DMS 273 treated with DMSO at 0.1 percent for 48 hours (cell line): ENCODE measurements at places on chromosomes 1 and 21.

DNA sequence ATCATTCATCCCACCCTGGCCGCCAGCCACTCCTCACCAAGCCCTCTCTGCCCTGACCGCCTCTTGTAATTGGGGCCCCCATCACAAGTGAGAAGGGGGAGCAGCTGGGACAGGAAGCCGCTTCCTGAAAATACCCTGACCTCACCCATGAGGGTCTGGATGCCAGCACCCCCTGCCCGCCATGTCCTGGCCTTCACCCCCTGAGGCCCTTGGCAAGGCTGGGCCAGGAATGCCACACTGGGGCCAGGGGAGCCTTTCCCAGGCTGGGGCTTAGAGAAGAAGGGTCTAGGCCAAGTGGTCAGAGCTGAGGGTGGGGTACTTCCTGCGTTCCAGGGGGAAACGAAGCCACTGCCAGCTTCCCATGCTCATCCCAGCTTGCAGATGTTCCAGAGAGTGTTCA, 60.5 kb downstream of the TAS1R2 start:
- DNase-seq: no peak

GRCh38 chr1:58165073-58165472, 381.5 kb downstream of the OMA1 start:
- DNase-seq: no peak

DNA sequence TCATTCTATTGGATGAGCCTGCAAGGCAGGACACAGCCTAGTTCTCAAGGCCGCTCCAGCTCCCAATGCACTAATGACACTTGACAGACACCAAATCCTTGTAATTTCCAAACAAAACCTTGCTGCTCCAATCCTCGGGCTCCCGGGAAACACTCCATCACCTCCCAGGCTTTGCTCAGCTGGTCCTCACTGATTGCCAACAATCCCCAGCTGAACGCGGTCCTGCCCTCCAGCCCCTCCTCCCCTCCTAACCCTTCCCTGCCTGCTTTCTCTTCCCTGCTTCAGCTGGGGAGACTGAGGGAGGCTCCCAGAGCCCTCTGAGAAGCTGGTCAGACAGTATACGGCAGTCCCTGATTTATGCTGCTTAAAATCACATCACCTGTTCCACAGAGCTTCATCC, 114.4 kb upstream of the TNR start:
- DNase-seq: no peak

DNA sequence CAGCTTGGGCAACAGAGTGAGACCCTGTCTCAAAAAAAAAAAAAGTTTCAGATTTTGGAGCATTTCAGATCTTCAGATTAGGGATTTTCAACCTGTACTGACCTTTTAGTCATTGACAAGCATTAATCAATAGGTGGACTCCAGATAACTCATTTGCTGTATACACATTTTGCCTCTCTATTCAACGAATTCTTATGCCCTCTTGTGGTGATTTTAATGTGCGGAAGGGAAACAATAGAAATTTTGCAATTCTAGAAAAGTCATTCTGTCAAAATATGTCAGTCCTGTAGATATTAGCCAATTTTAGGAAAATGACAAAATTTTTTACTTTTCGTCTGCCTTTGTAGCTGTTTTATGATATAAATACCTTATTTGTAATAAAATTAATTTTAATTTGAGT, 11.6 kb upstream of the OR2G2 start:
- DNase-seq: no peak

DNA sequence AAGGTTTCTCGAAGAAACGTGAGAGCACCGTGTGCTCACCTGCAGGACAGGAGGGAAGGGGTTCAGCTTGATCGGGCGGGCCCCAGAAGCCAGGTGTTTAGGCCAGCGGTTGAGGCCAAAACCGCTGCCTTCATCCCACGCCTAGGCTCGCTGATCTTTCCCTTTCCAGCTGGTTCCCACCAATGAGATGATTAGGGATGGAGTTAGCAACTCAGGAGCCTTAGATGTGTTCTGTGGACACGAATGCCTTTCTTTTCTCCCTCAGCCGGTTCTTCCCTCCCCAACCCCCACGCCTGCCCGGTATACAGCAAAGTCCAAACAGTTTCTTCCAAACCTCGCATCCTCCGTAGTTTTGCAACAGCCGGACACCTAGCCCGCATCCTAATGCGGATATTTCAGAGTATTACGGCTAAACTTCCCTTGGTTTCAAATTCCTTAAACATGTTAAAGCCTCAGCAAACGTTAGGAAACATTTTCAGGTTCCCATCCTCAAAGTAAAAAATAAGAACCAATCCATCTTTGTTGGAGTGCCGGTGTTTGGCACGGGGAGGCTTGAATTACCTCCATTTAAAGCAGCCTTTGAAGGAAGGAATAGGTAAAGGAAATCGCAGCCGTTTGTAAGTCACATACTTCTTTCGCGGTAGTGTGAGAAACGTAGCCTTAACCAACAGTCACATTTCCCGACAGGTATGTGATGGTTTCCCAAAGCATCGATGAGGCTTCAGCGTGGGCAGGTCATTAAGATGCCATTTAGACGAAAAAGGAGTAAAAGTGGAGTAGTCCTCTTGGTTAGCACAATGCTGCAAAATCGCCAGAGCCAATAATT, 1.1 kb downstream of the LRRC8C start:
- DNase-seq: no peak

- DNase-seq: no peak
These were observed 23.6 kb upstream of the PLA2G2E start for GRCh38 chr1:19946971-19947370.

DNA sequence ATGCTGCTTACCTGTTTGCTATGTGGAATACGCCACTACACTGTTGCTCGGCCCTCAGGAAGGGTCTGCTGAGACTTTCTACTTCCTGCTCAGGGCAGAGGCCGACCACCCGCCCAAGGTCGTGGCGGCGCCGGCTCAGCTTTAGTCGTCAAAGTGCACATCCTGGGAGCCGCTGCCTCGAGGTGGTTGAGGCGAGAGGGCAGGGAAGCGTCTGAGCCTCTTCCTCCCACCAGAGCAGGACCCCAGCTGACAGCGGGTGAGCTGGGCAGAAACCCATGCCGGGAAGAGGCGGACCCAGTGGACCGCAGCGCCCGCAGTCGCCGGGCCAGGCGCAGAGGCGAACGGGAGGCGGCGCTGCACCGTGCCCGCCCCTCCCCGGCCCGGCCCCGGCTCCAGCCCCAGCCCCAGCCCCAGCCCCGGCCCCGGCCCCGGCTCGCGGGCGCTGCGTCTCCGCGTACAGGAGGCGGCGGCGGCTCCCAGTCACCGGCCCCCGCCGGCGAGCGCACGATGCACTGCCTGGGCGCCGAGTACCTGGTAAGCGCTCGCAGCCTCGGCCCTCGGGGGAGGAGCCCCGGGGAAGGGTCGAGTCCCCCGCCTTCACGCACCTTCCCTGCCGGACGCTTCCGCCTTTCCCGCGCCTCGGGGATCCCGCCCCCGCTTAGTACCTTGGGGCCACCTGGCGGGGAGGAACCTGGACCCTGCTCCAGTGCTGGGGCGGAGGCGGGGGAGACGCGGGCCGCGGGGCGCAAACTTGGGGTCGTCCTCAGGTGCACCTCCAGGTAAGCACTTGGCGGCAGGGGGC, at the start of gene SLC44A3:
TSS of gene SLC44A3 (plus strand) at position 413 of the 802 bp plus-strand sequence. CDS start at position 508, 95 bp downstream.
- no peak for DNase-seq
